MCF 10A (cell line): ENCODE measurements at places on chromosomes 12 and 14.
A peak's percentile ranks its signal among the peaks of the same experiment; 100 is the strongest.

DNA sequence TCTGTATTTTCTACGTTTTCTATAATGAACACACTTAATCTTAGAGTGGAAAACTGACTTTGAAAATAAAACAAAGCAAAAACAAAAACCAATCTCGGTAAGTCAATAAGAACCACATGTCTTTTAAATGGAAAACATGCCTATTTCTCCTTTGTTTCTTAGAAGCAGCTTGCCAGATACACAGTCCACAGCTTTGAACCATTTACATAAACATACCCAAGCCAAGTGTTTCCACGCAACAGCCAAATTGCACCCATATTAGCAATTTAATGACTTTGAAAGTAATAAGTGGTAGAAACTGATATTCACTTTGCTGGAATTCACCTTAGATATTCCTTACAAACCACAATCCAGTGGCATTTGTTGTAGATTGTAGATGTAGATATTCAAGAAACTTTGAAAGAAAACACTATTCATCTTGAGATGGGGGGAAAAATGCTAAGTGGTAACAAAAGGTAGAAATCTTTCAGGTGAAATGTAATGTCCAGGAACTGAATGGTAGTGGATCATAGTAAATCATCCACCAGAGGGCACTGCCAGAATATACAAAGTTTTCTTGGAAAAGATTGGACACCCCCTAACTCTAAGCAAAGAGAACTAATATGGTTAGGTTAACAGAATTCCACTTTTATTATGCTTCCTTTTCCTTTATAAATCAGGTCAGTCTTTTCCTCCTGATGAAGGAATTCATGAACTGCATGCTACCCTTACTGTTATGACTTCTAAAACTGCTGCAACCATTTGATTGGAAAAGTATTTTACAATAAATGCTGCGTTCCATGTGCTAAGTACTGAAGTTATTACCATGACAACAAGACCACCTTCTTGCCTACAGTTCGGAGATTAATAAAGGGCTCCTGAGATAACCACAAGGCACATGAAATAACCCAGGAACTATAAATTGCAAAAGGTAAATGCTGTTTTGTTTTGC, 69.8 kb downstream of the RERG start:
- DNase-seq, result peak; percentile 61
- peaks cover 40% of the 10 kb centered on the region for H3K4me1 ChIP-seq
- H3K4me3 ChIP-seq, result no peak overlapping the region

DNA sequence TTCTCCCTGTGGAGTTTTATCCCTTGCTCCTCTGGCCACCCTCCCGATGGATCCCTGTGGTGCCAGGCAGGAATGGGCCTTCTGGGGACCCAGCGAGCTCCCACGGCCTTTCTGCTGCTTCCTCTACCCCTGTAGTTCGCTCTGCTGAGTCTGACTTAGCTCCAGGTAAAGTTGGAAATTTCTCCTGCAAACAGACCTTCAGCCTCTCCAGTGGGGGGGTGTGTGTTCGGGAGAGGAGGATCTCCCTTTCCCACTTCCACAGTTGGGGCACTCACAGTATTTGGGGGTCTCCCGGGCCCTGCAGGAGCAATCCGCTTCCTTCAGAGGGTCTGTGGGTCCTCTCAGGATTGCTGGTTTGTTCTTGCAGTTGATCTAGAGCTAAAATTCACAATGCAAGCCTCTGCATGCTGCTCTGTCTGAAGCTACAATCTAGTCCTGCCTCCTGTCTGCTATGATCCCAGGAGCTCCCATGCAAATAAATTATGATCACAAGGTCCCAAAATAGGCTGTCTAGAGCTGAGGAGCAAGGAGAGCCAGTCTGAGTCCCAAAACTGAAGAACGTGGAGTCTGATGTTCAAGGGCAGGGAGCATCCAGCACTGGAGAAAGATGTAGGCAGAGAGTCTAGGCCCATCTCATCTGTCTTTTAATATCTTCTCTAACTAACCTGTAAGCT, 18.3 kb downstream of the MTRFR start:
- H3K27me3 ChIP-seq, result no peaks in the 10 kb centered on the region
- peak overlapping the region; percentile 62 for H3K4me3 ChIP-seq
- DNase-seq, result no peak
- H3K27ac ChIP-seq, result peak overlapping the region; percentile 96

DNA sequence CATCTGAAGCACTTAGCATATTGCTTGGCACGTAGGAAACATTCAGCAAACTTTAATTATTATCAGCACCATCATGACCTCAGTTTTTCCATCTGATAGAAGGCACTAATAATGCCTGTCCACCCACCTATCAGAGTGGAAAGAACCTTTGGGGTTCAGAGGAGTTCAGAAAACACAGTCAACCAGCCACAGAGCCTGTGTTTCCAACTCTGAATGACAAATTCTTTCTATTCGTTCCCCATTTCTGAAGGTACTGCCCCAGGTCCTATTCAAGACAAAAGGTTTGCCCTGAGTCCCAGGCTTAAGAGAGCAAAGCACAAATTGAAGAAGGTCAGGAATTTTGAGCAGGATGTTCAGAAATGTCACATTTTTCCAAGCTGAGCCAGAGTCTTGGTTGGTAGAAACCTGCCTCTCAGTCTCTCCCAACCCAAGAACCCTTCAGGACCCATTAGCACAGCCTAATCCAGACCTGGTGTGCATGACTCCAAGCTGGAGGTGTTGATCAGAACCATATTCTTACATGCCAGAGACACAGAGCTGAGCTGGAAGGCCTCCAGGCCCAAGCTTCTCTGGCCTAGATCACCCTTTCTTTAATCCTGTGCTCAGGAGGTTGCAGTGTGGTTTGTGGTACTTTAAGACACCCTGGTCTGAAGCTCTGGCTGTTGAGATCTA, 114.4 kb downstream of the TBX5 start:
- no peak overlapping the region for H3K4me3 ChIP-seq
- no peaks in the 10 kb centered on the region for H3K36me3 ChIP-seq
- DNase-seq, result no peak
- H3K4me1 ChIP-seq, result no peaks in the 10 kb centered on the region
- H3K27ac ChIP-seq, result no peak overlapping the region
- H3K27me3 ChIP-seq, result peaks cover 12% of the 10 kb centered on the region

DNA sequence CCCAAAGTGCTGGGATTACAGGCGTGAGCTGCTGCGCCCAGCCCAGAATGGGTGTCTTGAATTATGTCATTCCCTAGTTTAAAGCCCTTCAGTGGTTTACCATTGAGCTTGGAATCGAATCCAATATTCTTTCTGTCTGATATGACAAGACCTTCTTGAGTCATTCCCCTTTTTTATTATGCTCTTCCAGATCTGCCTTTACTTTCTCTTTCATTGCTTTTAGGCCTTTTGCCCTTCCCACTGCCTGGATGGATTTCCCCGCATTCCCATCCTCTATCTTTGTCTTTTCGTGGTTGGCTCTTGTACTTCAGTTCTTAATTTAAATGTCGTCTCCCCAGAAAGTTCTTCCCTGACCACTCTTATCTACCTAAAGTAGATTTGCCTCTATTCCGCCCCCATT, 1.6 kb downstream of the TRAFD1 start:
- DNase-seq, result no peak
- no peak overlapping the region for H3K27ac ChIP-seq
- peak overlapping the region; percentile 79 for H3K4me3 ChIP-seq
- H3K4me1 ChIP-seq, result peaks cover 14% of the 10 kb centered on the region
- H3K27me3 ChIP-seq, result no peaks in the 10 kb centered on the region

DNA sequence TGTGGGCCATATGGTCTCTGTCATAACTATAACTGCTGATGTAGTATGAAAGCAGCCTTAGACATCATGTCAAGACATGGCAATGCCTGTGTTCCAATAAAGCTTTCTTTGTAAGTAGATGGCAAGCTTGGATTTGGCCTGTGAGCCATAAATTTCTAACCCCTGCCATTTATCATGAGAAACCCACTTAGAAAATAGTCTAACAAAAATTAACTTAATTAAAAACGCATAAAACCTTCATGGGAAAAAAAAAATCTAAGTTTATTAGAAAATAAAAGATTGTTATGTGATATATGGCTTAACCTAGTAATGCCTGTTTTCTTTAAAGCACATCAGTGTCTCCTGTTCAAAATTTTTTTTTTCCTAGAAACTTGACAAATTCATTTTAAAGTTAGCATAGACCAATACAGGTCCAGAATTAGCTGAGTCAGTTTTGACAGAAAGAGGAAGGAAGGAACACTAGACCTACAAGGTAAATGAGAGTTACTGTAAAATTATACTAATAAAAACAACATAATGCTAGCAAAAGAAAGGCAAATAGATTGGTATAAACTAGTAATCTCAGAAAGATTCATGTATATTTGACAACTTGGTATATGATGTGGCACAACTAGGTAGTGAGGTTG, 68.2 kb downstream of the USP15 start:
- H3K27me3 ChIP-seq, result no peaks in the 10 kb centered on the region
- no peak overlapping the region for H3K4me3 ChIP-seq
- peaks cover 36% of the 10 kb centered on the region for H3K36me3 ChIP-seq
- H3K27ac ChIP-seq, result no peak overlapping the region
- no peak for DNase-seq

DNA sequence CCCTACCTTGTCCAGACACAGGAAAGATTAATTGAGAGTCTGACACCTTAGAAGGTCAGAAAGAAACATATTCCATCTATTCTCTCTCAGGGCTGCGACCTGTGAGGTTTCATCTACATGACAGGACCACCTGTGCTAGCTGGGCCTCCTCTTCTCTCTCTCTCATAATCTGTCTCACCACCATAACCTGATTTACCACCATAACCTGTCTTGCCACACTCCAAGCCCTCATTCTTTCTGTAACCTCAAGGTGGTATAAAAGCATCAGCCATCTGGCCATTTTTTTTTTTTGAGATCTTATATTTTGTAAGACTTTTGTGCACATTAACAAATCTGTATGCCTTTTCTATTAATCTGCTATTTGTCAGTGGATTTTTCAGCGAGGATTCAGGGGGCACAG, 75.5 kb downstream of the ACADS start:
- H3K27me3 ChIP-seq, result no peaks in the 10 kb centered on the region
- no peak overlapping the region for H3K4me3 ChIP-seq
- DNase-seq, result no peak
- peaks cover 16% of the 10 kb centered on the region for H3K36me3 ChIP-seq

DNA sequence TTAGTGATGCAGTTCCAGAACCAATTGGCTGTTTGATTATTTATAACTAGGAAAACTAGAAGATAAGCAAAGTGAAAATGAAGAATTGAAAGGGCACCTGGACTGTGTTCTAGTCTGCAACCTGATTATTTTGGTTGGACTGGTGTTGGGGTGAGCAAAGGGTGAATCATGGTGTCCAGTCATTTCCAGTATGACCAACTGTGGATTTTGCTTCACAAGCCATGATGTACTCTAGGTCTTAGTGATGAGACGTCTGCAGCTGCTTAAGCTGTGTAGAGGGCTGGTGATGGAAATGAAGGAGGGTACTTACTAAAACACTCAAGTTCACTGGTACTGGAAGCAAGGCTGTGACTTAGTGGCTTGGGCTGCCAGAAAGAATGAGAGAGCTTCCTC, 193.2 kb upstream of the FRMD6 start:
- H3K27me3 ChIP-seq, result no peaks in the 10 kb centered on the region
- peak overlapping the region; percentile 34 for H3K27ac ChIP-seq
- H3K4me1 ChIP-seq, result peaks cover 41% of the 10 kb centered on the region
- H3K36me3 ChIP-seq, result no peaks in the 10 kb centered on the region
- no peak overlapping the region for H3K4me3 ChIP-seq
- DNase-seq, result peak; percentile 81

GRCh38 chr12:124432376-124432775, 135.0 kb downstream of the NCOR2 start:
- H3K36me3 ChIP-seq, result peaks cover 47% of the 10 kb centered on the region
- no peak overlapping the region for H3K4me3 ChIP-seq
- H3K4me1 ChIP-seq, result no peaks in the 10 kb centered on the region
- H3K27me3 ChIP-seq, result no peaks in the 10 kb centered on the region
- H3K27ac ChIP-seq, result peak overlapping the region; percentile 2

- no peak overlapping the region for H3K27ac ChIP-seq
- H3K4me1 ChIP-seq, result peaks cover 9% of the 10 kb centered on the region
- peaks cover 78% of the 10 kb centered on the region for H3K36me3 ChIP-seq
- H3K4me3 ChIP-seq, result no peak overlapping the region
- no peak for DNase-seq
Measured at GRCh38 chr14:68881396-68881795, 88.5 kb upstream of the ZFP36L1 start.

GRCh38 chr14:104216457-104216856, 78.1 kb downstream of the KIF26A start:
- H3K4me3 ChIP-seq, result no peak overlapping the region
- no peaks in the 10 kb centered on the region for H3K36me3 ChIP-seq
- DNase-seq, result no peak
- no peaks in the 10 kb centered on the region for H3K4me1 ChIP-seq

- no peak for DNase-seq
- H3K27me3 ChIP-seq, result no peaks in the 10 kb centered on the region
- H3K4me3 ChIP-seq, result no peak overlapping the region
- H3K36me3 ChIP-seq, result peaks cover 25% of the 10 kb centered on the region
- no peak overlapping the region for H3K27ac ChIP-seq
- no peaks in the 10 kb centered on the region for H3K4me1 ChIP-seq
Measured at GRCh38 chr12:124946447-124946793, 32.0 kb upstream of the UBC start.

DNA sequence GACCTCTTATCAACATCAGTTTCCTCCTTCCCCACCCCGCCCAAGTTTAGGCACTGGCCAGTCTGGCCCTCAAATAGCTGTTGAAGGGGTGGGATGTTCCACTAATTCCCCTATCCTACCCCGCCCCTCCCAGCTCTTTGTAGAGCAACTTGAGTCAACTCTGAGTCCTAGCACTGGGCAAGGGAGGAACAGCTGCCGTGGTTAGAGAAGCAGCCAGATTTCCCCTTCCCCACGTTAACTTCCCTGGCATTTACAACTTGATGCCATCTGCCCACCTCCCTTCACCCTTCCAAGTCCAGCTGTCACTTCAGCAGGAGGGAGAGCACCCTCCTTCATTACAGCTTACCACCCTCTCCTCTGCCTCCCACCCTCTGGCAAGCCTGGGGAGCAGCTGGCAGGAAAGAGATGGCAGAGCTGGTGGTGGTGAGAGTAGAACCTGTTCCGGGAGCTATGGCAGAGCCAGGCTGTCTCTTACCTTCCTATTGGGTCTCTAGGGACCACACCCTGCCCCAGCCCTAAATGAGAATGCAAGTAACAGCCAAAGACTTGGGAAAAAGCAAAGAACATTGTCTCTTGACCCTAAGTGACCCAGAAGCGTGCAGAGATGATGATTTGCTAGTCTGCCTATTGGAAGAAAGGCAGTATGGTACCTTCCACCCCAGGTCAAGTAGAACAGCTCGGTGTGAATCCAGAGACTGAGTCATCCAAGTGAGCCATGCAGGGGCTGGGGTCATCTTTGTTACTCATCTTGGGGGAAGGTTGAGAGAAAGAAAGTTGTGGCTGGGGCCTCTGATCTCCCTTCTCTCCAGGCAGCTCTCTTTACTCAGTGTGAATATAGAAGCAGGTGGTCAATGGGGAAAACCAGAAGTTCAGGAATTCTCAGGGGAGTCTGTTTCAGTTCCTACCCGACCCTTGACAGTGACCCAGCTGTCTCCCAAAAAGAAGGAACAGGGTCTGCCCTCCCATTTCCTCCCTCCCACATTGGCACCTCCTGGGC, 1.5 kb downstream of the BLOC1S1 start:
- peaks cover 8% of the 10 kb centered on the region for H3K36me3 ChIP-seq
- peaks cover 30% of the 10 kb centered on the region for H3K4me1 ChIP-seq
- H3K4me3 ChIP-seq, result peak overlapping the region; percentile 80
- H3K27me3 ChIP-seq, result no peaks in the 10 kb centered on the region
- DNase-seq, result no peak
- H3K27ac ChIP-seq, result peak overlapping the region; percentile 79
